ENCODE measurements at places on chromosomes 7 and 10.

DNA sequence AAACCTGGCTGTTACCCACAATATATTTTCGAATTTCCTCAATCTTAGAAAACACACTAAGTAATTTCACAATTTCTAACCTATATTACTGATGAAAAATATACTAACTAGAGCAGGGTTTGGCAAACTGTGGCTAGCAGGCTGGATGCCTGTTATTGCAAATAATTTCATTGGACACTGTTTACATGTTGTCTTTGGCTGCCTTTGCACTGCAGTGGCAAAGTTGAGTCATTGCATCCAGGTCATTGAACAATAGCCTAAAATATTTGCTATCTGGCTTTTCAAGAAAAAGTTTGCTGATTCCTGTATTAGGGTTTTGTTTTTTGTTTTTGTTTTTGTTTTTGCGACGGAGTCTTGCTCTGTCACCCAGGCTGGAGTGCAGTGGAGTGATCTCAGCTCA lies 47.2 kb downstream of the KIF11 start:
- DNase-seq = no peak

GRCh38 chr7:47413526-47414341 lies 168.2 kb downstream of the TNS3 start:
- no peak for DNase-seq

DNA sequence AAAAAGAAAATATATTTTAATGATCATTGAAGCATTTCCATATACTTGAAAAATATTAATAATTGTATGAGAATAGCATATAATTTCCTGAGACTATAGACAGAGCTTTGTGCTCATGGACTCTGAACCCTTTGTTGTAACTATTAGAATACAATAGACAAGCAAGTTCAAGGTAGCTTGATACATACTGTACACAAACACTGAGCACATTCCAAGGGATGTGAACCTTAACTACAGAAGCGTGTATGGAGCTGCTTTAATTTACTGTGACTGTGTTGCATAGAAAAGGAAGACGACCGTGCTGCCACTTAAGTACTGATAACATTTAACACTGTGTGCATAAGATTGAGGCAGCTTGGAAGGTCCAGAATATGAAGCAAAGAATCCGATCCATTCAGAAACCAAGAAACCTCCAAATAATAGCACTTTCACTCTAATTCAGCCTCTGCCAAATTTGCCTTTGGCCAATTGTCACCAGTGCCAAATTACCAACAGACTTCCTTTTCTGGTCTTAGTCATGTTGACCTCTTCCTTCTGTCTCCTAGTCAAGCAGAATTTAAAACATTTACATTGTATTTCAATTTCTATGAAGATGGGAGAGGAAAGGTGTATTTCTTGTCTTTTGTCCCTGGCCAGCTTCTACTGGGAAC lies 566.1 kb upstream of the GALNT17 start:
- no peak for DNase-seq

- no peak for DNase-seq
These were observed 2.4 kb upstream of the NKX6-2 start for GRCh38 chr10:132788180-132788830.

- DNase-seq = no peak
These were observed 19.7 kb downstream of the SUFU start for GRCh38 chr10:102523250-102524029.

DNA sequence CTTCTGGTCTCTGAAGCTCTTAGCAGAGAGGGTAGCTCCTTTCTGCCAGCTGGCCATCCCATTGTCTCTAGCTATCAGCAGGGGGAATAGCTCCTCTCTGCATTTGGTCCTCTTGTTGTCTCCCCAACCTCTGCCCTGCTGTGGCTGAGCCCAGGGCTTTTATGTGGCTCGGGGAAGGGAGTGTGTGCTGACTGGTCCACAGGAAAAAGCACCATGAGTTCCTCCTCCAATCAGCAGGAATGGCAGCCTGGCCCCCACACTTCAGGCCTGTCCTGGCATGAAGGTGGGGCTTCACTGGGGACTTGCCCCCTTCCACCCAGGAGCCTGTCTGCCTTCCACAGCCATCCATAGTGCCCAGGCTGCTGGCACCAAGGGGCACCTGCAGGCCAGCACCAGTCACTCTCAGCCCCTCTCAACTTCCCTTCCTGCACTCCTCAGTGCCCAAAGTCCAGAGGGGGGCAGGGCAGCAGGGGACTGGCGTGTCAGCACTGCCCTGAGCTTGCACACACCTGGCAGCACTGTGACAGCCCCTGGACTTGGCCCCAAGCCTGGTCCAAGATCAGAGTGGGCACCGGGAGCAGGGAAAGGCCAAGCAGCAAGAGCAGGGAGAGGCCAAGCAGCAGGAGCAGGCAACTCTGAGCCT lies 36.2 kb downstream of the NOLC1 start:
- DNase-seq = no peak

DNA sequence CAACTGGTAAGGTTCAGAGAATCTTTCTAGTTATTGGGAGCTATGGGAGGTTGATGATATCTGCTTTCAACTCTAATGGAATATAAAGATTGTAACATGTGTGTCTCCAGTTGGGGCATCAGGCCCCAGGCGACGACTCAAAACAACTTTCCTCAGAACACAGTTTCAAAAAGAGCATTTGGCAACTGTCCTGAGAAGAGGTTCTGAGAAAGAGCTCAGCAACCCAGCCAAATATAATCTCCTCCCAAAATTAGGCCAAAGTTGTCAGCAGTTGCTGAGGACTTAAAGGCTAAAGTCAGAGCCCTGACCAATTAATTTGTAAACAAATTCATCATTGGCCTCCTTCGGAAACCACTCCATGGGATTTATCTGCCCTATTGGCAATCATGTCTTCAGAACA lies 251.1 kb upstream of the NFE2L3 start:
- no peak for DNase-seq
